ENCODE measurements at places on chromosomes 7 and 10.
A peak's percentile ranks its signal among the peaks of the same experiment; 100 is the strongest.

- no peak for DNase-seq
These were observed 50.4 kb downstream of the CPED1 start for GRCh38 chr7:121038717-121039509.

GRCh38 chr7:4399121-4399520 lies 283.0 kb upstream of the FOXK1 start:
- no peak for DNase-seq

DNA sequence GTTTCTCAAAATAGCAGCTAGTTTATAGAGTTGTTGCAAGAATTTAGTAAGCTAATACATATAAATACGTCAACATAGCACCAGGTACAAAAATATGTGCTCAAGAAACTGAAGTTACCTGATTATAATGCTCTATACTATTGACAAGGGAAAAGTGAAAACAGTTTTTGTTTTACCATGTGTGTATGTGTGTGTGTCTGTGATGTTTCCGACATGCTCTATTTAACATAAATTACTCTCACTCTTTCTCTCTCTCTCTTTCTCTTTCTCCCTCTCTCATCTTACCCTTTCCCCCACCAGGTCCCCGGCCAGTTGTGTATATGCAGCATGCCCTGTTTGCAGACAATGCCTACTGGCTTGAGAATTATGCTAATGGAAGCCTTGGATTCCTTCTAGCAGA lies 4.3 kb downstream of the LIPN start:
- no peak for DNase-seq

GRCh38 chr10:24873281-24873683 lies 79.1 kb downstream of the PRTFDC1 start:
- DNase-seq: peak; percentile 46

DNA sequence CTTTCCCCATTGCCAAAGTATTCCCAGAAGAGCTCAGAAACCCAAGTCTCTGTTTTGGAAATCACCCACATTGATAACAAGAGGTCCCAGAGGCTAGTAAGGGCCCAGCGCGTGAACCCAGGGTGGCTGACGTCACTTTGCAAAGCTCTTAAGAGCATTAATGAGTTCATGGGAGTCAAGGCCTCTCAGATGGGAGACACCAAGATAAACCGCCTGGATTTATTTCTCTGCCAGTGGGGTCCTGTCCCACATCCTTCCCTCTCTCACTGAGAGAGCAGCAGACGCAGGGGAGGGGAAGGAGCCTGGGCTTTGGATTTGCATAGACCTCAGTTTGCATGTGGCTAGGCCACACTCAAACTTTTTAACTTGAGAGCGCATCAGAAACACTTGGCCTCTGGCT lies 184.8 kb upstream of the PDE1C start:
- DNase-seq: no peak

DNA sequence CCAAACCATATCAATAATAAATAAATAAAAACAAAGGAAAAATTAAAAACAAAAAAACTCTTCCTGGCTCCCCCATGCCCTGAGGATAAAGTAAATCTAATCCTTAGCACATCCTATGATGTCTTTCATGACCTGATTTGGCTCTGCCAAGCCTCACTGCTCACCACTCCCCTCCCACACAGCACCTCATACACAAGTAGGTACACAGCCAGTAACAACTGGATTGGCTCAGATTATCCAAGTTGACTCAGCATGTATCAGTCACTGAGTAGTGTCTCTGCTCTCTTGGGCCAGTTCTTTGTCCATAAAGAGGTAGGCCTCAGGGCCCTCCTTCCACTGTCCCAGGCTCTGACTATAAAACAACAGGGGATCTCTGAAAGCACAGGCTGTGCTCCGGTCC lies 99.6 kb downstream of the STRA8 start:
- no peak for DNase-seq

DNA sequence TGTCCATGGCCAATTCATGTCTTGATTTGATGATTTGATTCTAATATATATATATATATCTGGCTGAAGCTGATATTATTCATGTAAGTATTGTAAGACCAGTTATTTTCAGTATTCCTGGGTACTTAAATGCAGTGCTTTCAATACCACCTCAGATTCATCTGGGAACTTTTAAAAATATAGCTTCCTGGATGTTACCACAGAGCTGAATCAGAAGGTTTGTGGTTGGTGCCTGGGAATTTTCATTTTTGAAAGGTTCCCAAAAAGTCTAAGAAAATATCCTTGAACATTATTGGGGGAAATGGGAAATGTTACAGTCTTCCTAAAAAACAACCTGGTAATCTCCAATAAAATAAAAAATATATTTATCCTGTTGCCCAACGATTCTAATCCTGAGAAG lies 10.7 kb upstream of the PPP3CB start:
- no peak for DNase-seq

- DNase-seq: no peak
These were observed 63.0 kb upstream of the SP4 start for GRCh38 chr7:21364801-21365271.

GRCh38 chr7:17939211-17939605 lies 1.1 kb downstream of the SNX13 start:
- no peak for DNase-seq

GRCh38 chr10:4121502-4122380 lies 336.7 kb upstream of the KLF6 start:
- no peak for DNase-seq

DNA sequence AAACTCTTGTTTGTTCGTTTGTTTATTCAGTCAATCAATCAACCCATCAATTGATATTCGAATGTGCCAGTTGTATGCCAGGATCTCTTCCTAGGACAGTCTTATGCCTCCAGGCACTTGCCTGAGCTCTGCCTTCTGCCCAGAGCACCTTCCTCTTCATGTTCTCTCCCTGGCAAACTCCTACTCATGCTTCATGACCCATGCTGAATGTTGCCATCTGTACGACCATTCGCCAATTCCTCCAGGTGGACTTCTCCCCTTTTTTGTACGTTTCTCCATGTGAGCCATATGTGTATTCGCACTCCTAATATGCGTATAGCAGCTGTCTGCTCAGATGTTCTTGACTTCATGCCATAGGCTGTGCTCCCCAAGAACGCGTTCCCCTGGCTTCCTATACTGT lies 142.7 kb downstream of the C10orf105 start:
- DNase-seq: no peak

DNA sequence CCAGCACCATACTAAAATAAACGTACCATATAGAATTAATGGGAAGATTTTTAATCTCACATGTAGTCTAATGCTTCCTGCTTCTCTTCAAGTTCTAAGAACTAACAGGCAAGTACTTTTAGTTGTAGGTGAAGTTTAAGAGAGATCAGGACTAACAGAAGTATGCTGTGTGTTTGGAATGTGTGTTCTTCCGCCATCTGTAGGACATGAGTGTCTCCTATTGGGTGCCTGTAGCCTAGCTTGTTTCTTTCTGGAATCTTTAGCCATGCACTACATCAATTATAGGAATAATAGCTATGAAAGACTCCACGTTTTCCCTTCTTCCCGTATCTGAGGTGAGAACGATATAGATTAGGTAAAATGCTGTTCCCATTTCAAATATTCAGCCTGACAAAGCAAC lies 140.2 kb upstream of the AHR start:
- peak; percentile 24 for DNase-seq

DNA sequence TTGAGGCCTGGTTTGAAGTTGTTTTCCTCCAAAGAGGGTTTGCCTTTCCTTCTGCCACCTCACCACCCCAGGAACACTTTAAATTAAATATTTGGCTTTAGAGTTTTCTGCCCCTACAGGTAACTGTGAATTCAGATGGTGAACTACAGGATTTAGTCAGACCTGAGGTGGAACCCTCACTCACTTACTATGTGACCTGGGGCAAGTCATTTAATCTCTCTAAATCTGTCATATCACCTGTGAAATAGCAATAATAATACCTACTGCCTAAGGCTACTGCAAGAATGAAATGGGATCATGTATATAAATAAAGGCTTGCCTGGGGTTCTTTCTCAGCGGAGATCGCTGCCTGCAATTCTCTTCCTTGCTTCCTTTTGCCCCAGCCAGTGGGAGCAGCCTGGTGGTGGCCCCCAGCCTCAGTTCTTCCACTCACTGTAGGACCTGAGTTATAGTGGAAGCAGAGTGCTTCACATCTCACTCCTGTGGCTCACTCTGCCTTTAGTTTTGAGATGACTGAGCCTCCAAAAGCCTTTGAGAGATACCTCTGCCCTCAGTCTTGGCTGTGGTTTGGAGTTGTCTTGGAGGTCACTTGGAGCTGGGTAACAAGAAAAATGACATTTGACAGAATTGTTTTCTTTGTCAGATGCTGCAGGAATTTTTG lies 6.1 kb upstream of the ANKRD2 start:
- DNase-seq: peak; percentile 36

Data from mesendoderm (in vitro differentiated cells).